ENCODE measurements at places on chromosomes 16 and 17. TPM values are rescaled to one million over a fixed set of nuclear protein-coding genes. Genes with fewer than 3 reads are reported as not detected.

CDK3 gene
- polyA plus RNA-seq: 7.4 TPM

HSD11B2 gene
- 1,022 TPM for polyA plus RNA-seq

E4F1 gene
- 13.6 TPM for polyA plus RNA-seq

OR1G1 gene
- polyA plus RNA-seq: not detected

DNA sequence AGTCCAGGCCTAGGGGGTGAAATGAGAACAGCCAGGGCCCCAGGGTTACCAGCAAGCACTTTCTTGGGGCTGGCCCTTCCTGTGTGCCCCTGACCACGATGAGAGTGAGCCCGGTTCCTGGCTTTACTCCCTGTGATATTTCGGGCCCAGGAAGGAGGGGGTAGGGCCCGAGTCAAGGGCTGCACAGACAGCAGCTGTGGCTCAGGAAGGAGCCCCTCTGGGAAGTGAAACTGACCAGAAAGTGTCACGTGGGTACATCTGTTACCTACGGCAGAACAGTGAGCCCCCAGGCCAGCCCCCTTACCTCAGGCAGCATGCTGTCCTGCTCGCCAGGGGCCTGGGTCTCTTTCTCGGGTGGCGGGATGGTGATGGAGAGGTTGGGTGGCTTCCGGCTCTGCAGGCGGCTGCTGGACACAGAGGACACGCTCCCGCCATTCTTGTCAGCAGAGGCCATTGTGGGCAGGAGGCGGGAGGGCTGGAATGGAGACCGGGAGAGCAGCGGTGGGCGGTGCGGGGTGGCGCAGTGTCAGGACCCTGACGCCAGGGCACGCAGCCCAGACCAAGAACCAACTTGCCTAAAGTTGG is 13.8 kb downstream of the AANAT start:
- DNase-seq: no peak

Data from kidney (tissue), 22 donors.